H7 (cell line): ENCODE measurements at places on chromosomes 3 and 15. TPM values are rescaled to one million over a fixed set of nuclear protein-coding genes. Genes with fewer than 3 reads are reported as not detected.

DNA sequence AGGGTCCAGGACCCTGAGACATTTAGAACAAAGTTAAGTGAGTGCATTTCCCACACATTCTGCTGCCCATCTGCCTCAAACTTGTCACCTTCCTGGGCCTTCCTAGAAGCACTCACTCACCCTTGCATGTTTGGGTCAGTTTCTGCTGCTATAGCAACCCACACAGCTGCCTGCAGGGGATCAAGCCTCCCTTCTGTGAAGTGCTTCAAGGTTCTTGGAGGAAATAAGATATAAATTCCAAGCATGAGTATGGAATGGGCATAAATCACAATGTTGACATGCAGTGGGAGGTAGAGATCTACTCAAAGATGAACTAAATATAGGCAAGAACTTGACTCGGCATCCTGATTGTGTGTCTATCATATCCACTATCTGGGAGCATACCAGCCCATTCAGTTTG is 140.4 kb downstream of the SLC9A9 start:
- DNase-seq, result no peak

GRCh38 chr15:92669432-92669831 is 13.9 kb upstream of the FAM174B start:
- DNase-seq, result no peak

Gene SAMMSON
- total RNA-seq, result 0.04 TPM in 1 of 2 replicates, not detected in the other

Gene FAN1
- 22.8 and 30.2 TPM in 2 replicates for total RNA-seq

GRCh38 chr3:155387571-155387970 is 94.1 kb upstream of the STRIT1 start:
- no peak for DNase-seq

Gene NANOGP8
- total RNA-seq, result 221 and 310 TPM in 2 replicates

Gene ITIH1
- total RNA-seq, result not detected in 2 replicates

GRCh38 chr3:45033791-45034190 is 7.7 kb downstream of the CLEC3B start:
- no peak for DNase-seq

Gene NOX5
- not detected in 2 replicates for total RNA-seq

DNA sequence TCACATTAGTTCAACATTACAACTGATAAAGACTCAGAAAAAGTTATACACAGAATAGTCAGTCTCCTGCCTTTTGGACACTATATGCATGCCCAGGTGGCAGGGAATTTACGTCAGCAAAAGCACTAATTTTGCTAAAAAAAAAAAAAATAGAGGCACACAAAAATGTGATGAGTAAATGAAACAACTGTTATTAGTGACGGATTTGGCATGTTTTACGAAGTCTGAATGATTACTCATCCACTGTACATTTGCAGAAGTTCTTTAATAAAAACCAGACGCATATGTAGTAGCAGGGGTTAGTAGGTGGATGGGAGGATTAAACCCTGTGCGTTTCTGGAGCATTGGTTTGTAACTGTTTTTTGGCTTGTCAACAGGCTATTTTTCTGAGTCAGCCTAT is 99.0 kb downstream of the MITF start:
- DNase-seq, result no peak

Gene CYP1A2
- total RNA-seq, result not detected in 2 replicates

Gene ATP1B3
- total RNA-seq, result 78.6 and 100 TPM in 2 replicates

- DNase-seq, result peak; percentile 48
Measured at GRCh38 chr15:57611938-57612337, 20.2 kb downstream of the MYZAP start.

Gene FOXB1
- total RNA-seq, result 25.0 and 32.7 TPM in 2 replicates

Gene CACNA1D
- total RNA-seq, result 1.0 TPM in 1 of 2 replicates, not detected in the other

Gene SLC41A3
- 30.8 and 32.7 TPM in 2 replicates for total RNA-seq

- DNase-seq, result peak; percentile 61
Measured at GRCh38 chr15:89377842-89378295, 43.2 kb upstream of the POLG start.

DNA sequence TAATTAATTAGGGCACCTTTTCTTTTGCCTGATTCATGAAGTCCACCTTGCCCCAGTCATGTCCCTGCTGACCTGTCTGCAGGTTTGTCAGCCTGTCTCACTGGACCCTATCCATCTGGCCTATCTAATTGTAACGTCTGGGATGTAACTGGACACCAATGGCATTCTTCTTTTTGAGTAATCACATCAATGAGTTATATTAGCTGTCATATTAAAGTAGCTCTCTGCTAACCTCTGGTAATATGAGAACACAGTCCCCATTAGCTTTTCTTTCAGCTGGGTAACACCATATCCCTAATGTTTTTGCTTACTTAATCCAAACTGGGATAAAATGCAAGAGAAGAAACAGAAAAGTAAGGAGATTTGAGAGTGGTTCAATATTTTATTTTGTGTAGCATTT is 166.2 kb upstream of the VEPH1 start:
- no peak for DNase-seq
